Right cardiac atrium (tissue), 5 donors: ENCODE measurements at places on chromosomes 1 and 21.

DNA sequence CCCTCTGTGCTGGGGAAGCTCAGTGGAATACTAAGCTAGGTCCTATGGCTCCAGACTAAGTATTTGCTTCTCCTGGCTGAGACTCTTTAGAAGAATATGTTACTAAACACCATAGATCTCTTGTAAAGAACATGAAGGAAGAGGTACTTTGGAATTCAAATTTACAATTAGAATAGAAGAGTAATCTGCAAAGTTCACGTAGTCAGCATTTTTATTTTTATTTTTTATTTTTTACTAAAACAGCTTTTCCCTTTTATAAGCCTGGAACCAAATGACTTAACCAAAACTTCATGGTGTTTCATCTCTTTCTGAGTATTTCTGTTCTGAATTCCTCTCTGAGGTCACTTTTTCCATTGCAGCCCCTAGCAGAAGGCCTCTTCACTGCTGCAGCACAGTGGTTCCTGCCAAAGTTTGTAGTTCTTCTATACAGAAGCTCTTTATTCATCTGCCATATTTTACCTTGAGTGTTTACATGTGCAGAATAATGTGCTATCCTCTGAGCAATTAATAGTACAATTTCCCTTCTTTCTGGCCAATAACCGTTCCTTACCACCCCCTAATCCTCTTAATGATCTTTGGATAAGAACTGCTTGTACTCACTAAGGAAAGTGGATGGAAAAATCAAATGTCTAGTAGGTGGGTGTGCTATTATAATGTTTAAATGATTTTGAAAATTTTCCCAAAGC is 27.2 kb downstream of the TSEN15 start:
- DNase-seq, result no peak

- peak; percentile 53 for DNase-seq
These were observed 26.1 kb downstream of the MAN1C1 start for GRCh38 chr1:25642574-25643108.

DNA sequence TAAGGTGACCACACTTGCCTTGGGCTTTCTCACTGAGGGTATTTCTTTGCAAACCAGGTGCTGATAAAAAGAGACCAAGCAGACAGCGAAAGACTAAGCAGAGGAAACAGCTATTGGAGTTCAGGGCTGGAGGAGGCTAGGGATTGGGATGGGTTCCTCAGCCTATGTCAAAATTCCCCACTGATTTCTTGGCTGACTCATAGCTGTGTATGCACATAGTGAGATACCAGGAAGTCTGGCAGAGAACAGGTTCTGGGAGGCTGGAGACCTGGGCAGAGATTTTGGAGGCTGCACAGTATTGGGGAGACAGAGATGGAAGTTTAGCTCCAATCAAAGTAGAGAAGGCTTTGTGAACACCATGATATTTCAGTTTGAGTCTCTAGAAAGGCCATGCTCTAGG is 25.3 kb downstream of the YARS1 start:
- DNase-seq, result no peak

DNA sequence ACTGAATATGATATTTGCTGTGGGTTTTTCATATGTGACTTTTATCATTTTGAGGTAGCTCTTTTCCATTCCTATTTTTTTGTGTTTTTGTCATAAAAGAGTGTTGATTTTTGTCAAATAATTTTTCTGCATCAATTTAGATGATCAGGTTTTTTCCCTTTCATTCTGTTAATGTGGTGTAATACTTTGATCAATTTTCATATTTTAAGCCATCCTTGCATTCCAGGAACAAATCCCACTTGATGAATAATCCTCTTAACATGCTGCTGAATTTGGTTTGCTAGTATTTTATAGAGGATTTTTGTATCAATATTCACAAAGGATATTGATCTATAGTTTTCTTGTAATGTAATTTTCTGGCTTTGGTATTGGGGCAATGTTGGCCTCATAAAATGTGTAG is 25.5 kb upstream of the C1orf53 start:
- DNase-seq, result no peak

DNA sequence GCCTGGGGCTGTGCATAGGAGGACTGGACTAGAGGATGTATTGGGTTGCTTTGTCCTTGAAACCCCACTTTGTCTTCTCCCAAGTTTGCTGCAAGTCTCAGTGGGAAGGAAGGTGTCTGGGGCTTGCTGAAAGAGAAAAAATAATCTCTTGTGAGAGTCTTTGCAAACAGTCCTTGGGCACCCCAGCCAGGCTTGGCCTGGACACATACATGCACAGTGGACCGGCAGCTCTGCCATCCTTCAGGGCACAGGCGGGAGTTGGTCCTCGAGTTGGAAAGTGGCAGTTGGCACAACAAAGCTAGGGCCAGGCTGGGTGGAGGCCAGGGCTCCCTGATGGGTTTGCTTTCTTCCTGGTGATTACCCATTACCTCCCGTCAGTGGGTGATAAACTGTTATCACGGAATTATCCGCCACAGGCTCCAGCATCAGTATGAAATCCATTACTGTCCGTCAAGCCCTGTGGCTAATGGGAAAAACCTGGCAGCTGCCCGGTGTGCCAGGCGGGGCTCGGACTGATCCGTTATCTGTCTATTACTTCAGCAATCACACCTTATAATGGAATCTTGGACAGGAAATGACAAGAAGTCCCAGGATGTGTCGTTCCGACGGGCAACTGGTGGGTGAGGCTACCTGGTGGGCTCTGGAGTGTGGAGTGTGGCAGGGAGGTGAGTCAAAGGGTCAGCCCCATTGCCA is 265.7 kb downstream of the GRIK3 start:
- no peak for DNase-seq

- peak; percentile 35 for DNase-seq
These were observed 80.4 kb downstream of the ADARB1 start for GRCh38 chr21:45154511-45155508.

DNA sequence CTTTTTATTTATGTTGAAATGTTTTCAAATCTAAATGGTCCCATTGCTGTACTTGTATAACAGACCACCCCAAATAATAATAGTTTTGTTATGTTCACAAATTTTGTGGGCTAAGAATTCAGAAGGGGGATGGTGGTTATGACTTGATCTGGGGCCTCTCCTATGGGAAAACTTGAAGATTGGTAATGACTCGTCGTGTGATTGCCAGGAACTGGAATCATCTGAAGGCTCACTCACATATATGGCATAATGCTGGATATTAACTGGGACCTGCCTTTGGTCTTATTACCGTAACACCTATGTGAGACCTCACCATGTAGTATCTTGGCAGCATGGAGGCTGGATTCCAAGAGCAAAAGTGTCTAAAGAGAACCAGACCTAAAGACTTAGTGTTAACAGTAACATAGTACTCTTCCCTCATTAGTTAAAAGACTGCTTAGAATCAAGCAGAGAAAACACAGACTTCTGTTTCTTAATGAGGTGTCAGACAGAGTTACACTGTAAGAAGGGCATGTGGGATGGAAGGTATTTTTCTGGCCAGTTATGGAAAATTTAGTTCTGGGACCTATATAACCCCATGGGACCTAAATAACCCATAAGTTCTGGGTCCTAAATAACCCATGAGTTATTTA is 11.9 kb downstream of the LYPLAL1 start:
- no peak for DNase-seq

DNA sequence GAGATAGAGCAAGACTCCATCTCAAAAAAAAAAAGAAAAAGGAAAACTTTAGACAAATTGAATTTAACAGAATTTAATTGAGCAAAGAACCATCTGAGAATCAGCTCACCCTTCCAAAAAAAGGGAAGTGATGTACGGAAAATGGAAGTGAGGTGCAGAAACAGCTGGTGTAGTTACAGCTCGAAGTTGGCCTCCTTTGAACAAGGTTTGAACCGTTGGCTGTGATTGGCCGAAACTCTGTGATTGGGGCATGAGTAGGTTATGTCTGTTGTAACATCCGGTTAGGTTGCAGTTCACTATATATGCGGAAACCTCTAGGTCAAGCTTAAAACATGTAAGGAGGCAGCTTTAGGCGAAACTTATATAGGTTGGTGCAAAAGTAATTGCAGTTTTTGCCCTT is 97.9 kb upstream of the KIF26B start:
- no peak for DNase-seq

DNA sequence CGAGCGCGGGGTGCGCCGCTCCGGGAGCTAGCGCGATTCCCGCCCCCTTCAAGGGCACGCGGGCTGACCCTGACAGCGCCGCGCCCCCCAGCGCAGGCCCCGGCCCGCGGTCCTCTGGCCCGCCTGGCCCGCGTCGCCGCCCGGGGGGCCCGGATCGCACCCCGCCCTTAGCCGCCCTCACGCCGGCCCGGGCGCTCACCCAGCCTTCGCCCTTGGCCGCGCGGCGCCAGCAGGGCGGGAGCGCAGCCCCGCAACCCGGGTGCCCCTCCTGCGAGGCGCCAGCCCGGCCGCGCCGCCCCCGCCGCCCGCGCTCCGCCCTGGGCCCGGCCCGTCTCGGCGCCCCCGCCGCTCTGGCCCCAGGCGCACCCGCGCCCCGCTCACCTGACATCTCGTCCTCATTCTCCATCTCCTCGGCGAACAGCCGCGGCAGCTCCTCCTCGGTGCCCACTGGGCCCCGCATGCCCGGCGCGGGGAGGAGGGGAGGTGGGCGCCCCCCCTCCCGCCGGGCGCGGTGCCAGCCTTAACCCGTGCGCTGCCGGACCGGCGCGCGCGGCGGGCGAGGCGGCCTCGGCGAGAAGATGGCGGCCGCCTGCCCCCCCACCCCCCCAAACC is 451 bp downstream of the CHD5 start:
- DNase-seq, result no peak

GRCh38 chr1:186689376-186689775 is 9.2 kb upstream of the PTGS2 start:
- DNase-seq, result no peak

DNA sequence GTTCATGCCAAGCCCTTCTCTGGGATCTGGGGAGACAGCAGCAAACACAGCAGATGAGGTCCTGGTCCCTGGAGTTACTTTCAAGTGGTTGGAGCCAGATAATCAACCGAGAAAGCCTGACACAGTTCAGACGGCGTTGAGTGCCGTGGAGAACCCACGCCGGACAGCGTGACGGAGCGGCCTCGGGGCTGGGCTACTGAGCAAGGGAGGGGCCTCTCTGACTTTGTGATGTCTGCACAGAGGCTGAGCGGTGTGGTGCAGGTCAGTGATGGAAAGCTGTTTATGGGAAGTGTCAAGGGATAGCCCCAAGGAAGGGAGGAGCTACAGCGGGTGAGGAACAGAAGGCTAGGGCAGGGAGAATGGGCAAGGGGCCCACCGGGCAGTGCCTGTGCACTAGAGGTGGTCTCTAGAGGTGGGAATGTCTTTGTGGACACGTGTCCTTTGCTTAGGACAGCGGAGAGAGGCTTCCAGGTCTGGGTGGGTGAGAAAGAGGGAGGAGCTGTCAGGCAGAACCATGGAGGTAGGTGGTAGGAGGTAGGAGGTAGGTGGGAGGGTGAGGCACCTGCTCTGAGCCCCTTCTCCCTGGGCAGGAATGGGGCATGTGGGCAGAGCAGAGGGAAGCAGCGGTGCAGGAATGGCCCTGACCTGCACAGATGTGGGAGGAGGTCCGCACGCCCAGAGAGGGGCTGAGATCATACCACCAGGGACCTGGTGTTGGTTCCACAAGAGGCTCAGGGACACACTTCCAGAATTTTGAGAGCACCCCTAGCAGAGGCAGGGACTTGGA is 62.8 kb downstream of the RUNX3 start:
- DNase-seq, result no peak

GRCh38 chr1:193077991-193078390 is 18.6 kb downstream of the RO60 start:
- no peak for DNase-seq

DNA sequence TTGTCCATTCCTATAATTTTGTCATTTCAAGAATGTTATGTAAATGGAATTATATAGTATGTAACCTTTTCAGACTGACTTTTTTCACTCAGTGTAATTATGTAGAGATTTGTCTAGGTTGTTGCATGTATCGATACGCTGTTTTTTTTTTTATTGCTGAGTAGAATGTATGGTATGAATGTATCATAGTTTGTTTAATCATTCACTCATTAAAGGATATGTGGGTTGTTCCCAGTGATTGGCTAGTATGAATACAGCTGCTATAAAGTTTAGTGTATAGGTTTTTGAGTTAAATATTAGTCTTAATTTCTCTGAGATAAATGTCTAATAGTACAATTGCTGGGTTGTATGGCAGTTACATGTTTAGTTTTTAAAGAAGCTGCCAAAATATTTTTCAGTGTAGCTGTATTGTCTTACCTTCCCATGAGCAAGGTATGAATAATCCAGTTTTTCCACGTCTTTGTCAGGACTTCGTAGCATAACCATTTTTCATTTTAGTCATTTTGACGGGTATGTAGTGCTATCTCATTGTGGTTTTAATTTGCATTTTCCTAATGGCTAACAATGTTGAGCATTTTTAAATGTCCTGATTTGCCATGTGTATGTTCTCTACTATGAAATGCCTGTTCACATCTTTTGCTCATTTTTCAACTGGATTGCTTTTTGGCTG is 22.4 kb downstream of the CASQ2 start:
- DNase-seq, result no peak

DNA sequence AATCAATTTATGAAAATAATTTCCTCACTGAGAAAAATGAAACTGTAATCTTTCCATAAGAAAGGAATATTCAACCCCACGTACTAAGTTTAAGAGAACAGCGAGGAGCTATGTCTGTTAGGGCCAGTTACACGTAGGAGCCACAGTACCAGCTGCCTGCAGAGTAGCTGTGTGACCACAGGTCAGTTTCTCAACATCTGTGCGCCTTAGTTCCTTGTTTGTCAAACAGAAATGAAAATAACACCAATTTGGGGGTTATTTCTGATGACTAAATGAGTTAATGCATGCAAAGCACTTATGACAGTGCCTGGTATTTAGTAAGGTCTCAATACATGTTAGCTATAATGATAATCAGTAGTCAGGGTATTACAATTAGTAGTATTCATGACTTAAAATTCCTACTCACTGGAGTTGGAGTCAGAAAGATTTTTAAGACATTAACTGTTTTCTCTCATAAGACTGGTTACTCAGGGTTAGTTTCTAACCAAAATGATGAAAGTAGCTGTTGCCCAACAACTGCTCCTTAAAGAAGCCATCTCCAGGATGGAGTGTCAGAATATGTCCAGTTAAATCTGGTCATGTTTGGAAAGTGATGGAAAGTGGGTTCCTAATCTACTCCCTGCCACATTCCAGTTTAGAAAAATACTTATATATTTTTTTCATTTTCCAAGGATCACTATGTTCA is 85.8 kb upstream of the ZNF648 start:
- no peak for DNase-seq

GRCh38 chr21:29300807-29301138 is 2.1 kb downstream of the BACH1 start:
- no peak for DNase-seq

DNA sequence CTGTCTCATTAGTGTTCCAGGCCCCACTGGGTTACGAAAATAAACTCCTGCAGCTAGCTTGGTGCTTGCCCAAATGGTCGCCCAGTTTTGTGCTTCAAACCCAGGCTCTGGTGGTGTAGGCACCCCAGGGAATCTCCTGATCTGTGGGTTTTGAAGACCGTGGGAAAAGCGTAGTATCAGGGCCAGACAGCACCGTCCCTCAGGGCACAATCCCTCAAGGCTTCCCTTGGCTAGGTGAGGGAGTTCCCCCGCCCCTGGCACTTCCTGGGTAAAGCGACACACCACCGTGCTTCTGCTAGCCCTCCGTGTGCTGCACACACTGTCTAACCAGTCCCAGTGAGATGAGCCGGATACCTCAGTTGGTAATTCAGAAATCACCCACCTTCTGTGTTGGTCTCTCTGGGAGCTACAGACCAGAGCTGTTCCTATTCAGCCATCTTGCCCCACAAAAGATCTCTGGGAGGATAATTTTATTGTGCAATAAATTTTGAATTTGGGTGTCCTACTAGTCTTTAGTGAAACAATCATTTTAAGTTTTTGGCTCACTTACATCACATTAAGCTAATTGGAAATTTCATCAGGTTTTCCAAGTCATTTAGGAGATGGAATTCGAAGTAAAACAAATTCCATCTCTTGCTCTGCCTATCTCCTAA is 9.4 kb upstream of the SLC25A24 start:
- no peak for DNase-seq
